ENCODE measurements at places on chromosomes 5 and 9. TPM values are rescaled to one million over a fixed set of nuclear protein-coding genes. Genes with fewer than 3 reads are reported as not detected.
A peak's percentile ranks its signal among the peaks of the same experiment; 100 is the strongest.

DNA sequence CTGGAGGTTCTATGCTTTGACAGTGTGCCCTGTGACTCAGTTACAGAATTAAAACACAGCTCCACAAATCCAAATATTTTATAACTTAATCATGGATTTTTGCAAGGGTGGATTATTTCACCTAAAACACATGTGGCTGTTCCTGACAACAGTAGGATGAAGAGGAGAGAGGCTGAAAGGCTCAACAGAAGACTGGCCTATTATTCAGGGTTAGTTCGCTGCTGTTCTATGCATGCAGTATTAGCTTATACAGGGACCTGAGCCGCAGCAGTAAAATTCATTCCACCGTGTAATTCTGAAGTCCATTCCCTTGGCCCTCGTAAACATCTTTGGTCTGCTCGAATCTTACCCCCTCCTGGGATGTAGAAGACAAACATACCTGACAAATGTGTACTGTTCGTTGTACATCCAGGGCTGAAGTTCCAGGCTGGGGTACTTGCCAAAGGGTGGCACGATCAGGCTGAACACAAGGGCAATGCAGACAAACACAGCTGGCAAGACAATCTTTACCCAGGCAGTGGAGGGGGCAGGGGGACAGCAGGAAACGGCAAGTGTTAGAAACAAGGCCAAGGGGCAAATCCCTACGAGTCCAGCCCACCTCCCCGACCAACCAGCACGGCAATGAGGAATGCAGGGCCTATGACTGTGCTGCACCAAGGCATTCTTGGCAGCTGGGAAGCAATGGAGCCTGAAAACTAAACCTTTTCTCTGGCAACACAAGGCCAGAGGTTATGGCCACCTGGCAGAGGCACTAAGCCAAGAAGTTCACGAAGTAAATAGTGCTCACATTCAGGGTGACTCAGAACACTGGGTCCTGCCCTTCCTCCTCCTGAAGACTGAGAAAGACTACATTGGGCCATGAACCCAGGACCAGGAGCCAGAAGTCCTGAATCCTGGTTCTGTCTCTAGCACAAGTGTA is 46.8 kb downstream of the NIPSNAP3B start:
- no peak for DNase-seq

DNA sequence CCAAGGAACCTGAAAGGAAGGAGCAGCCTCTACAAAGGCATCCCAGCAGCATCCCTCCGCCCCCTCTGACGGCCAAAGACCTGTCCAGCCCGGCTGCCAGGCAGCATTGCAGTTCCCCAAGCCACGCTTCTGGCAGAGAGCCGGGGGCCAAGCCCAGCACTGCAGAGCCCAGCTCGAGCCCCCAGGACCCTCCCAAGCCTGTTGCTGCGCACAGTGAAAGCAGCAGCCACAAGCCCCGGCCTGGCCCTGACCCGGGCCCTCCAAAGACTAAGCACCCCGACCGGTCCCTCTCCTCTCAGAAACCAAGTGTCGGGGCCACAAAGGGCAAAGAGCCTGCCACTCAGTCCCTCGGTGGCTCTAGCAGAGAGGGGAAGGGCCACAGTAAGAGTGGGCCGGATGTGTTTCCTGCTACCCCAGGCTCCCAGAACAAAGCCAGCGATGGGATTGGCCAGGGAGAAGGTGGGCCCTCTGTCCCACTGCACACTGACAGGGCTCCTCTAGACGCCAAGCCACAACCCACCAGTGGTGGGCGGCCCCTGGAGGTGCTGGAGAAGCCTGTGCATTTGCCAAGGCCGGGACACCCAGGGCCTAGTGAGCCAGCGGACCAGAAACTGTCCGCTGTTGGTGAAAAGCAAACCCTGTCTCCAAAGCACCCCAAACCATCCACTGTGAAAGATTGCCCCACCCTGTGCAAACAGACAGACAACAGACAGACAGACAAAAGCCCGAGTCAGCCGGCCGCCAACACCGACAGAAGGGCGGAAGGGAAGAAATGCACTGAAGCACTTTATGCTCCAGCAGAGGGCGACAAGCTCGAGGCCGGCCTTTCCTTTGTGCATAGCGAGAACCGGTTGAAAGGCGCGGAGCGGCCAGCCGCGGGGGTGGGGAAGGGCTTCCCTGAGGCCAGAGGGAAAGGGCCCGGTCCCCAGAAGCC is 30.8 kb downstream of the CD180 start:
- peak; percentile 87 for DNase-seq

Gene SPATA31C1
- total RNA-seq: not detected

Gene OR2Y1
- total RNA-seq: not detected

Gene BTNL8
- total RNA-seq: not detected

Gene MAP1B
- total RNA-seq: not detected

Measured in activated CD4-positive, alpha-beta T cell treated with anti-CD3 and anti-CD28 coated beads, Interleukin-2, amount 10 ng/mL, durations not matched to agents 7 days and 5 days (primary cell).